ENCODE measurements at places on chromosomes 4 and X.

DNA sequence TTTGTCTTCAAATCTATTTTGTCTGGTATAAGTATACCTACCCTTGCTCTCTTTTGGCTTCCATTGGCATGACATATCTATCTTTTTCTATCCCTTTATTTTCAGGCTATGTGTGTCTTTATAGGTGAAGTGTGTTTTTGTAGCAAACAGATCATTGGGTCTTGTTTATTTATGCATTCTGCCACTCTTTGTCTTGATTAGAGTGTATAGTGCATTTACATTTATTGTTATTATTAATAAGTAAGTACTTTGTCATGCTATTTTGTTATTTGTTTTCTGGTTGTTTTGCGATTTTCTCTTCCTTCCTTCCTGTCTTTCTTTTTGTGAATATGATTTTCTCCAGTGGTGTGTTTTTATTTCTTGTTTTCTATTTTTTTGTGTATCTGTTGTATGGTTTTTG lies 188.6 kb downstream of the GLUD2 start:
- DNase-seq: no peak

DNA sequence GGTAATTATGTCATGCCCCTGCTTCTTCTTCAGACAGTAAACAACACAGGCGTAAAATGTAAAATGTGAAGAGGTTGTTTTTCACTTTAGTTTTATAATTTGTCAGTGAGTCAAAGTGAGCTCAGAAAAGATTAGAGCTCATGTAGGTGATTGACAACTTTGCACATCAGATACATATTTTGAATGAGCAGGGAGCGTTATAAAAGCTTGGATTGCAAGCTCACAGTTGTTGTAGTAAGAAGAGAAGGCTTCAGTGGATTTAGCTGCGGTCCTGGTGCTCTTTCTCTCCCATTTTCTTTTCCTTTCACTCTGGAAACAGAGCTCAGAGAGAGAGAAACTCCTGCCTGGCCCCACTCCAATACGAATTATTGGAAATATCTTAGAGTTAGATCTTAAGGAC lies 26.4 kb downstream of the MTMR1 start:
- no peak for DNase-seq

DNA sequence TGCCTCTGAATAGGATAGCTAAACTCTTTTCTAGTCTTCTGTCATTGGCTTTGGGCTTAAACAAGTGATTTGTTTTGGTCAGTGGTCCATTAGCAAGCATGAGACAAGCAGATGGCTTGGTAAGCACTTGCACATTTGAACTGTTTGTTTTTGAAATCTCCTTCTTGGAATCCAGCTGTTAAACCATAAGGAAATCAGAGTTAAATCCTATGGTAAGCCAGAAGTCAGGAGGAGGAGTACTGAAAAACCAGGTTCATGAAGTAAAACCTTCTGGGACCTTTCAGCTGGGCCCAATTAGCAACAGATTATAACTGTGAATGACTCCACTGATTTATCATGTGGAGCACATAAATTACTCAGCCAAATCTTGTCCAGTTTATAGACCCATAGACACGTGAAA lies 1042.5 kb upstream of the PABPC4L start:
- DNase-seq: no peak

- no peak for DNase-seq
Measured at GRCh38 chrX:23271026-23271425, 63.6 kb upstream of the PTCHD1 start.

GRCh38 chrX:132433001-132433400 lies 55.8 kb downstream of the MBNL3 start:
- DNase-seq: no peak

GRCh38 chr4:4308800-4309441 lies 18.9 kb downstream of the ZBTB49 start:
- DNase-seq: no peak

- DNase-seq: no peak
Measured at GRCh38 chr4:168119890-168120289, 27.6 kb downstream of the ANXA10 start.

- DNase-seq: no peak
Measured at GRCh38 chr4:54449999-54450398, 207.8 kb upstream of the KIT start.

DNA sequence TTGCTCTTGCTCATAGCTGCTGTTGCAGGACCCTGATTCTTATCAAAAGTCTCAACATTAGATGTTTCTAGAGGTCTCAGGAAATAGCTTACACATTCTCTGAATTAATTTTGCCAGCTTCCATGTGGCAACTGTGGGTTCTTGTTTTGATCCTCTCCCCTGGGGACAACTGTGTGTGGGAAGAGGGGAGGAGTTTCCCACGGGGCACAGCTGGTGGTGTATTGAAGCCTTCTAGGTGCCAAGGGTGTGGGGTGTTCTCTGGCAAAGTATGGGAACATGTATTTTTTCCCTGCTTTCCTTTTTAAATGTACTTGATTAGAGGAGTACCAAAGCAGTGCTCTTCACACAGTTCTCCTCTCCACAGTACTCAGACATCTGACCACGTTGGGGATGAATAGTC lies 212.7 kb downstream of the RPA4 start:
- no peak for DNase-seq

- no peak for DNase-seq
Measured at GRCh38 chr4:96094183-96094582, 254.3 kb downstream of the PDHA2 start.

DNA sequence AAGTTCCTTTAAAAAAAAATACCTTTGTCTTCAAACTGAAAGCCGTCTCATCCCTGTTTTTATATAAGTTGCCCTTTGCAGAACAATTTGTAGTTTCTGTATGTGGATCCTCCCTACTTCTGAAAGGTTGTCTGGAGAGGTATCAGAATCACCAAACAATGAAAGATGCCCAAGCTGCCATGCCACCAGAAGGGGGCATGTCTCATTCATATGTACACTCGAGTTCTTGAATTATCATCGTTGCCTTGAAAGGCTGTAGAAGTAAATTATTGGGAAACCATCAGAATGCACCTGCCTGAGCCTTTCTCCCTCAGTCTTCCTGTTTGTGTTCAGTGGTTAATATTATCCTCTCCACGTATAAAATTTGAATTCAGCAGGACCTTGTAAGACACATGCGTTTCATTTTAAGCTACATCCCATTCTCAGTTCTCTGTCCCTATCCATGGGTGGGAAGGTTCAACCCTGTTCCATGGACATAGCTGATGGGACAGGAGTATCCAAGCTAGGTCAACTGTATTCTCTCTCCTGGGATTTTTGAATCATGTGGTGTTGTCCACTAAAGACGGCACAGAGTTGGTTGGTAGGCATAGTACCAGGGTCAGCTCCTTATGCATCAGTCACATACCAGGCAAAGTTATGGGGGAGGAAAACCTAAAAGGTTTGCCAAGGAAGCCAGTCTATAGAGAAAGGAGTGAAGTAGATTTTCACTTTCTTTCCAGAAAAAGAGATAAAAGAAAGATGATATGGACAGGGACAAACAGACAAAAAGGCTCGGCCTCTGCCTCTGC lies 24.0 kb downstream of the GALNT7 start:
- no peak for DNase-seq

GRCh38 chrX:45266456-45266855 lies 65.8 kb upstream of the DIPK2B start:
- DNase-seq: no peak

DNA sequence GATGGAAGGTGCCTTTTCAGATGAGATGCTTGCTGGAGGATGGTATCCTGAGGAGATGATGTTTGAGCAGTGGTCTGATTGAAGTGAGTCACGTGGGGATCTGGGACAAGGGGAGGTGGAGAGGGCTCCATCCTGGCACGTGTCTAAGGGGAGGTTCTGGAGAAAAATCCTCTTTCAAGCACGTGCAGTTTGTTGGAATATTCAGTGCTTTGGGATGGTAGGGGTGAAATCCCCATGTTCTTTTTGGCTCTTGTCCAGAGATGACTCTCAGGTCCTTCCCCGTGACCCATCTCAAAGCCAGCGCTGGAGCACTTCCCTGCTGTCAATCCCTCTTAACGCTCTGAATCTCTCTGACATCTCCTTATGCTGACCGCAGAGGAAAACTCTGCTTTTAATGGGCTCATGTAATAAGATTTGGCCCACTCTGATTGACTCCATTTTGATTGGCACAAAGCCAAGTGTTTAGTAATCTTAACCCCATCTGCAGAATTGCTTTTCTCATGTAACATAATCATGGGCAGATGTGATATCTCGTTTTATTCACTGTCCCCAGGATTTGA lies 10.8 kb upstream of the KLKB1 start:
- no peak for DNase-seq

DNA sequence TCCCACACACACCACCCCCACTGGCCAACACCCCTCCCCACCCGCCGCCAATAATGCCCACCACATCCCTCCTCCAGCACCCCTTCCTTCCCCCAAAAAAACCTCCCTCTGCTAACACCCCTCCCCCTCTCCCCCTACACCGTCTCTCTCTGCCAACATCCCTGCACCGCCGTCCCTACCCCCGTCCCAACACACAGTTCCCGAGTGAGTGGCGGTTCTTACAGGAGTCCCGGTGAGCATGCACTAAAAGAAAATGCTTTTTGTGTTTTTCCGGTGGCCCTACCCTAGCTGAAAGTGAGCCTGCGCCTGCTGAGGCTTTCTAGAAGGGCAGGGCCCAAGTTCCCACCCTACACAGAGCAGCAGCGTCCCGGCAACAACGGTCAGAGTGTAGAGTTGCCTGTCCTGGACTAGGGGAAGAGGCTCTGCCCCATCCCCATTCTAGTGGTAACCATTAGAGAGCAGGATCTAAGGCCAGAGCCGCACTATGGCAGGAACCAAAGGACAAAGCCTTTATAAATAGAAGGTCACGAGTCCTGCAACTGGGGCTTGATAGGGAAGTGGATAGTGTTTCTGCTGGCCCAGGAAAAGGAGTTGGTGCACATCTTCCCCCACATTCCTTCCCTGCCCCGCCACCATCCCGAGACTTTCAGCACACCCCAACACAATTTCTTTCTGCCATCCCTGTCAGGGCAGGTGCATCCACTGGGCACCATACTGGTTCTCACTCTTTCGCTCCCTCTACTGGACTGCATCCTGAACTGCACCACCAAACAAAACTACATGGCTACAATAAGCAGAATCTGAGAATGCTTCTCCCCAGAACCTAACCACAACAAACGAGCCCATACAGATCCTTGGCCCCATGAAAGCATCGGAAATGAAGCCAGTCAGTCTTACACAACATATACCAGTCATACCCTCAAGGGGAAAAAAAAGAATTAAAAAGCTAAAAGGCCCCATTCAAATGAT lies 78.1 kb upstream of the PAGE3 start:
- no peak for DNase-seq

- DNase-seq: no peak
Measured at GRCh38 chr4:11623726-11624037, 195.0 kb upstream of the HS3ST1 start.
